Activated CD8-positive, alpha-beta memory T cell treated with anti-CD3 and anti-CD28 coated beads for 24 hours (primary cell): ENCODE measurements at places on chromosomes 2 and 18.

GRCh38 chr2:20536619-20537422 is 89.9 kb downstream of the RHOB start:
- no peak for DNase-seq

DNA sequence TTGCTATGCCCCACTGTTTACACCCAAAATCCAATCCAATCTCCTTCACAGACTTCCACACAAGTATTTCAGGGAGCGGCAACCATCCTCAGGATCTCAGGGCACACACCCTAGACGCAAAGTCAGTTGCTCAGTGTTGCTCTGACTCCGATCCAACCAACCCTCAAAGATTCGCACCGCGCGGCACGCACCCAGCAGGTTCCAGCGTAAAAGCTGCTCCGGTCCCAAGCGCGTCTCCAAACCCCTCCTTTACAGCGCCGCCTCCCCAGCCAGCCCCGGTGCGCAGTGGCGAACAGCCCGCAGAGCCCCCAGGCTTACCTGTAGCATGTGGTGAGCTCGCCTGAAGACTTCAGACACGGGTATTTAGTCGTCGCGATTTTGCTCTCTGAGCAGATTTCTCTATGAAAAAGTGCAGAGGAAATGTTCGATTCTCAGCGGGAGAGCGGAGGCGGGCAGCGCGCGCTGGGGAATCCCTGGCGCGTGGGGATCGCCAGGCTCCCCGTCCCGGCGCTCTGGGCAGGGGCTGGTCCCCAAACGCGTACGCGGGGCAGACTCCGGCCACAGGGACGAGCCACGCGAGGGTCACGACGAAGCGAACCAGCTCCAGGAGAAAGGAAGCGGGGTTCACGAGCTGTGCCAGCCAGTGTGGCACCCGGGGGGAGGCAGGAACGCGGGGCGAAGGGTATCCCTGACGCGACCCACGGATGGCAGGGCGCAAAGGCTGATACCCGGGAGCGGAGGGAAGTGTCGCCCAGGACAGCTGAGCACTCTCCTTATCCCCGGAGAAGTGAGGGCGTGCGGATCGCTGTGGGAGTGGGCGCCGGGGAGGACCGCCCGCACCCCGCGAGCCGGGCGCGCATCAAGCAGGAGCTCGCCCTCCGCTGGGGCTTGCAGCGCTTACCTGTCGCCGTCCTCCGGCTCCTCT is 650 bp downstream of the CCBE1 start:
- DNase-seq: no peak

- DNase-seq: no peak
These were observed 144.3 kb upstream of the BOD1L2 start for GRCh38 chr18:57002627-57003026.

GRCh38 chr2:112242384-112242783 is 12.5 kb downstream of the ZC3H8 start:
- no peak for DNase-seq

DNA sequence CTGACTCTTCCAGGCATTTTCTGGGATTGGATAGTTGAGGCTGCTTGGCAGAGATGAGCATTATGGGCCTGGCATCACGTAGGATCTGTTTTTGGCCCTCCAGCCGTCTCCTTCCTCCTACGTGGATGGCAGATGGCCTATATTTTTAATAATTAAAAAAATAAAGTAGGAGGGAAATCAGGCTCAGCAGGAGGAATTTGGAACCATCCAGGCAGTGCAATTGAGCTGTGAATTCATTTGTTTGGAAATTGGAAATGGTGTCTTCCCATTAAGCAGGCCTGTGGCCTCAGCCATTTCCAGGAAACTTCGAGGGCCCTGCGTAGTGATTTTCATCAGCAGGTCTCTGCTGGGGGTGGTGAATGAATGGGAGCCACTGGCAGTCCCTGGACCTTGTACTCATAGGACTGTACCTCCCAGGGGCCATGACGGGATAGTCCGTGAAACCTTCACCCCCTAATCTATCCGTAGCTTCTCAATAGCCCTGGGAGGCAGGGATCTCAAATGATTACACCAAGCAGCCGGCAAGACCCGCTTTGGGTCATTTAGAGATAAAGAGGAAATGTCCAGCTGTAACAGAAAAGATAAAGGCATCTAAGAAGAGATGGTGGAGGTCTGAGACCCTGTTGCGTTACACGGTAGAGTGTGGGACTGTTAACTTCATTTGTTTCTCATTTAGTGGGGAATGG is 73.1 kb upstream of the TNP1 start:
- DNase-seq: no peak

GRCh38 chr18:50509012-50509411 is 50.9 kb upstream of the MAPK4 start:
- no peak for DNase-seq
